AG09319 (cell line): ENCODE measurements at places on chromosomes 5 and 9.

DNA sequence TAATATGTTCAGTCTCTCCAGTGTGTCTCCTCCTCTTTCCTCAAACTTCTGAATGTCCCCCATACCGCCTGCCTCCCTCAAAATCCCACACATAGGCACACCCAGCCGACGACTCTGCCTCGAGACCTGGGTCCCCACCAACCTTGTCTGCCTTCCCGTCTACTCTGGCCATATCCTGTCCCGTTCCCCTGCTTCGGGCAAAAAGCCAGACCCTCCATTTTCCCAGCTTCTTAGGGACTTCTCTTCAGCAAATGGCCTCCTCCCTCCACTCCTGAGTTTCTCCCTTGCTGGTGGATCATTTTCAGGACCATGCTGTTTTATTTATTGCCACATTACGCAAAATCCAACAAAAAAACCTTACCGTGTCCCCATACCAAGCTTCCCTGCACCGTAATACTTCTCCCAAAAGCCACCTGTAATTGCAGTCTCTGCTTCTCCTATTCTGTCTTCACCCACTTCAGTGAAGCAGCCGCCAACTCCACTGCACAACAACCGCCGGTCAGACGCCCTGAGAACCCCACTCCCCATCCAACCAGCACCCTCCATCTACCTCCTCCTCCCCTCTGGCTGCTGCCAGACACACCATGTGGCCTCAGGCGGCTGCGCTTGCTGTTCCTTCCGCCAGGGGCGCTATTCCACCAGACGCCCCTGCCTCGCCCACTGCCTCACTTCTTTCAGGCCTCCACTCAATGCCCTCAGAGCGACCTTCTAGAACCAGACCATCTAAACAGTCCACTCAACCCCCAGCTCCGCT is 117.0 kb downstream of the TRPM6 start:
- no peak for DNase-seq

DNA sequence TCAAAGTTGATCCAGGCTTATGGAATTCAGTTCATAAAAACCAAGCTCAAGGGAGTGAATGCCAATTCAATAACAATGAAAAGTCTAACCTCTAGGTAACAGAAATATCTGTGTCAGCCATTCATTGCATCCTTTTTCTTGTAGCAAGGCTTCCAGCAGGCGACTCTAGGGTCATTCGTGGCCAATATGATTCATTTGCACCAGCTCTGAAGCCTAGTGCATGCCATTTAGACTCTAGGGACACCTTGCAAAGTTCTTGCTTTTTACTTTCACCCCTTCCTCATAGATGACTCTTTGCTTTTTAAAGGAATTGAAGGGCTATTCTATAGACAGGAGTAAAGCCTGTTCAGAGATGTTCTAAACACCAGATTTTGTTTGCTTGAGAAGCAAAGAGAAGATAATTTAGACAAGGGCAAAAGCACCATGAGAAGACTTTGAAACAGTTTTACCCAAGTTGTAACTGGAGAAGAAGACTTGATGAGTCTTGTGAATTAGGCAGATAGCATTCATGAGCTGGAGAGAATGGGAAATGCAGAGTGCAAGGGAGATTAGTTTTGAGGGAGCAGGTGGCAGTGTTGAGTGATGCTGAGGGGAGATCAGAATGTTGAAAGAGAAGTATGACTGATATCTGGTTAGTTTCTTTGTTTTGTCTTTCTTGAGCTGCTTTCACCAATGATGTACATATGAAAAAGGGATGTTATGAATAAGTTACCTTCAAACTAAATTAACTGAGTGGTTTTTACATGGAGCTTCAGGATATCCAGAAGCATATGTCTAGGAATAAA is 94.5 kb downstream of the F2RL2 start:
- no peak for DNase-seq

- DNase-seq: no peak
These were observed 30.6 kb downstream of the NDUFA8 start for GRCh38 chr9:122128969-122129343.

DNA sequence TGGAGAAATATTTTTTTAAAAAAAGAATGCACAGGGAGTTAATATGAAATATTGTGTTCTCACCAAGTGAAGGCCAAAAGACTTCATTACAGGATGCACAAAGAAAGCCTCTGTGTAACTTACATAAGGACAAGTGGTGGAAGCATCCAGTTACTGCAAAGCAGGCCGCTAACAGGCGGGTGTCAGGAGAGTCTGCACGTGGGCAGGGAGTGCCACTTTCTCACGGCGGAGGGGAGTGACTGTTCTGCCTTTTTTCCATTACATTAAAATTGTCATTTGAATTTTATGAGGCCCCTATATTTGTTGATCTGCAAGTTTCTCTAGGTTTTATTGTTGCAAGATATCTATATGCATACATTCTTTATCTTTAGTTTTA is 28.1 kb upstream of the SPATA31E1 start:
- no peak for DNase-seq

- no peak for DNase-seq
These were observed 61.6 kb upstream of the SPRY4 start for GRCh38 chr5:142386137-142387023.

DNA sequence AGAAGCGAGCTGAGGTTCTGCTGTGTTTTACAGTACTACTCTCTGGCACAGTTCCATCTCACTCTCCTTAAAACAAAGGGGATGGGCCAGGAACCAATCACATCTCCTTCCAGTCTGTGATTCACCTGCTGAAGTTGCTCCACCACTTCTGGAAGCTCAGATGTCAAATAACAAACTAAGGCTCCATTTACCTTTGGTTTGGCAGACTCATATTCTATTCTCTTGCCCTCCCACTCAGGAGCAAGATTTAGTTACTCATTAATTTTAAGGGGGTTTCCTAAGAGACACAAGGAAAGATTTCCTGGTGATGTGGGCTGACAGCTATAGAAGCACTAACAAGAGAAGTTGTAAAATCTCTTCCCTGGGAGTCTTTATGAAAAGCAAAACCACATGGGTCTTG is 37.8 kb upstream of the KIF2A start:
- DNase-seq: no peak

GRCh38 chr9:91814201-91814600 is 135.8 kb downstream of the ROR2 start:
- DNase-seq: no peak

- DNase-seq: no peak
These were observed 211.9 kb upstream of the PAPPA start for GRCh38 chr9:115941561-115942315.

GRCh38 chr5:84148651-84149050 is 236.0 kb downstream of the EDIL3 start:
- DNase-seq: no peak

- DNase-seq: no peak
These were observed 244.1 kb upstream of the TNC start for GRCh38 chr9:115362101-115362500.

DNA sequence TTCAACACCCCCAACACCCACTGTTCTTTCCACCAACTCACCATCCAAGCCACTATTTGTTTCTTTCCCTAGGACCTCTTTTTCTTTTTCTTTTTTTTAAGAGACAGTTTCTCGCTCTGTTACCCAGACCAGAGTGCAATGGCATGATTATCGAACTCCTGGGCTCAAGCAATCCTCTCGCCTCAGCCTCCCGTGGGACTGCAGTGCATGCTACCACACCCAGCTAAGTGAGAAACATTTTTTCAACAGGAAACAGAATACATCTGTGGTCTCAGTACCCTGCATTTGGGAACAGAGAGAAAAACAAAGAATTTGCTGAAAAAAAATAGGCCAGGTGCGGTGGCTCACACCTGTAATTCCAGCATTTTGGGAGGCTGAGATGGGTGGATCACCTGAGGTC is 24.6 kb downstream of the B4GALT1 start:
- no peak for DNase-seq

DNA sequence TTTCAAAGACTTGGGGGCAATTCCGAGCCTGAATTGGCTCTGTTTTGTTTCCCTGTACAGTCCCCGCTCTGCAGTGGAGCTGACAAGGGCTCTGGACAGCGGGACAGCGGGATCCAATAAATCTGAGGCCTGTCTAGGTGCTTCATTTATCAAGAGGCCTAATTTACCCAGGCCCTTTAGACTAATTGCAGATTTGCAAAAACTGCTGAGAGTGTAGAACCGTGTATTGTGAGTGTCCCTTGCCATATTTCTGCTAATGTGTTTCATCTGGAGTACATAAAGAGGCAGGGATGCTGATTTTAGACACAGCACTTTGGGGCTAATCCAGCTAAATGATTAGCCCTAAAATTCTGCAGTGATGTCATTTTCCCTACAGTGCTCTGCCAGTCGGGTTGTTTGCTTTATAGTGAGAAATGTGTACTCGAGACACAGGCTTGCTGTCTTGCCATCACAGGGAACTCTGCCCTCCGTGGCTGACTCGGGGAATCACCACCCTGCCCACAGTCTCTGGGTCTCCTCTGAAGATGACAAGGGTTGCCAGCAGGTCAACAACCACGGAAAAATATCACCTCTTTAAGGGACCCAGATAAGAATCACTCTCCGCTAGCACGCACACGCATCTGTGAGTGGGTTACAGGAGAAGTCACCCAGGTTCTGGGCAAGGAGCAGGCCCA is 592.0 kb downstream of the BNC2 start:
- DNase-seq: no peak

DNA sequence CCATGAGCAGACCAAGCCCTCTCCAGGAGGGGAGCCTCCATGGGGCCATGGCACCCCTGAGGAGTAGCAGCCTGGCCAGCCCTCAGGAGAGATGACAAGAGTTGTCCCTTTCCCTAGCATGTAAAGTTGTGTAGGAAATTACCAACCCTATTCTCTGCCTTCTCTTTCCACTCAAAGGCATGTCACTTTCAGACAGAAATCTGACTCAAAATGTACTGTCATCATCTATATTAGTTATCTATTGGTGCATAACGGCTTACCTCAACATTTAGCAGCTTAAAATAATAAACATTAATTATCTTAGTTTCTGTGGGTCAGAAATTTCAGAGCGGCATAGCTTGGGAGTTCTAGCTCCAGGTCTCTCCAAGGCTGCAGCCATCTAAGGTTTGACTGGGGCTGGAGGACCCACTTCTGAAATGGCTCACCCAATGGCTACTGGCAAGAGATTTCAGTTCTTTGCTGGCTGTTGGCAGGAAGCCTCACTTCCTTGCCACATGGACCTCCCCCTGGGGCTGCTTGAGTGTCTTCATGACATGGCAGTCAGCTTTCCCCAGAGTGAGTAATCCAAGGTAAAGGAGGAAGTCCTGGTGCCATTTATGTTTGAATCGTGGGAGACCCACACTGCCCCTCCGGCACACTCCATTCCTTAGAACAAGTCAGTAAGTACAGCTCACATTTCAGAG is 632.3 kb downstream of the CCDC171 start:
- no peak for DNase-seq

- DNase-seq: no peak
These were observed 129.0 kb downstream of the MUSK start for GRCh38 chr9:110797611-110798010.

- DNase-seq: no peak
These were observed 318.2 kb downstream of the SLCO4C1 start for GRCh38 chr5:101977729-101978345.

- peak; percentile 64 for DNase-seq
These were observed 94.4 kb downstream of the VAV2 start for GRCh38 chr9:133897675-133898074.

GRCh38 chr5:168897387-168898122 is 318.4 kb upstream of the PANK3 start:
- DNase-seq: no peak

GRCh38 chr5:17258431-17258830 is 41.0 kb downstream of the BASP1 start:
- DNase-seq: no peak

DNA sequence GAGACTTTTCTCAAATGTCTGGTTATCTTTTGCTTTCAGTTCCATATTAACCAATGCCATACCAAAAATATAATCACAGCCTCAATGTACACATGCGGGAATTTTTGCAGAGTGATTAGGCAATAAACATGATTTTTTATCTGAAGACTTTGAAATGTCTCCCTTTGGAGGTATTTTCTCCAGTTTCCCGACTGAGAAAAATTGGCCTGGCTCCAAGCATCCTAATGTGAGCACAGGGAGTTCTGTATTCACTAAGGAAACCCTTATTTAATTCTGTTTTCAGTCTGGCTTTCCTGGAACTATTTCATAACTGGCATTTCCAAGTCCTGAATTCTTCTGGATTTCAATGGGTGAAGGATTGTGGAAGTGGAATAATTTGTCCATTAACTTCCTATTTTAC is 8.5 kb downstream of the HCN1 start:
- DNase-seq: no peak

GRCh38 chr9:131404987-131405386 is 11.1 kb downstream of the PRRC2B start:
- DNase-seq: no peak

- no peak for DNase-seq
These were observed 108.3 kb upstream of the MSX2 start for GRCh38 chr5:174616036-174616435.

DNA sequence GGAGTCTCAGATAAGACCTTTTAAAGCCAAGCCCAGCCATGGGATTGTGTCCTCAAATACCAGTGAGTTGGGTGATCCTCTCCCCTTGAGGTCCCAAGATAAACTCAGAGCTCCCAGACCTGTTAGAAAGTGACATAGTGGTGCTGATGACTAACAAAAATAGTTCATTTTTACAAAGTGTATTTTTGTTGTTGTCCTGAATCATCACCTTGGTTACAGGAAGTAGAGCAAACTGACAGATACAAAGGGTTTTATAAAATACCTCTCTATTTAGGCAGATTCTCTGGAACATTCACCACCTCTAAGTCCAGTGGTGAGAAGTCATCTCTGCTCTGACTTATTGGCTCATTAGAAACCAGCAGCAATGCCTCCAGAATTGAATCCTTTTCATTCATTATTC is 259.3 kb downstream of the CEMIP2 start:
- DNase-seq: no peak

- no peak for DNase-seq
These were observed 483.7 kb downstream of the BNC2 start for GRCh38 chr9:16386827-16387077.

DNA sequence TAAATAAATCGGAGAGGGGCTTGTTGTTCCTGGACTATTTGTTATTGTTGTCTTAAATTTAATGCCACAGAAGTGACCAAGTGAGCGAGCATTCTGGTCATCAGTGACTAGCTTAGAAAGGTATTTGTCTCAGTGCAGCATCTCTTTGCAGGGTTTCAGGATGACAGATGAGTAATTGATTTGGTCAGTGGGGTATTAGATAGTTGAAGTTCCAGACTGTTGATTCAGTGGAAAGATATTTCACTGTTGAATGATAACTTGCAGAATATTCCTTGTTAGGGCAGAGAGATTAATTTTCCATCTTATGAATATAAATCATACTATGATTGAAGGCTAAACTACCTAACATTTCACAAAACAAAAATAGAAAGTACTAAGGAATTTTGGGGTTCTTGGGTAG is 122.4 kb downstream of the TRIO start:
- no peak for DNase-seq

- no peak for DNase-seq
These were observed 652.0 kb upstream of the ZNF608 start for GRCh38 chr5:125398466-125398865.

DNA sequence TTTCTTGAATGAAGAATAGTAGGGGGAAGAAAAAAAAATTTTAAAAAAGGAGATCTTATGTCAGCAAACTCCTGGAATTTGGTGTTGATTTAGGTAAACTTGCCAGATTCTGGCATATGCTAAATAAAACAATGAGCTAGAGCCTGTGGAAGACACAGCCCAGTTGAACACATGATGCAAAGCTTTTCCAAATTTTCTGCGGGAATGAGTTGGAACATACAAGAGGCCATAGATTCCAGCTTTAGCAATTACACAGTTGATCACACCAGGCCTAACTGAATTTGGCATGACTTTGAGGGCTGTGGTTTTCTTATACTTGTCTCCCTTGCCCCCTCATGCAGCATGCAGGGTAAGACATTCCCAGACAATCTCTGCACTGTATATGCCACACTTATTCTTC is 297.0 kb downstream of the SH3GL2 start:
- DNase-seq: no peak
